Activated gamma-delta T cell (primary cell): ENCODE measurements at places on chromosomes 16 and 17.

DNA sequence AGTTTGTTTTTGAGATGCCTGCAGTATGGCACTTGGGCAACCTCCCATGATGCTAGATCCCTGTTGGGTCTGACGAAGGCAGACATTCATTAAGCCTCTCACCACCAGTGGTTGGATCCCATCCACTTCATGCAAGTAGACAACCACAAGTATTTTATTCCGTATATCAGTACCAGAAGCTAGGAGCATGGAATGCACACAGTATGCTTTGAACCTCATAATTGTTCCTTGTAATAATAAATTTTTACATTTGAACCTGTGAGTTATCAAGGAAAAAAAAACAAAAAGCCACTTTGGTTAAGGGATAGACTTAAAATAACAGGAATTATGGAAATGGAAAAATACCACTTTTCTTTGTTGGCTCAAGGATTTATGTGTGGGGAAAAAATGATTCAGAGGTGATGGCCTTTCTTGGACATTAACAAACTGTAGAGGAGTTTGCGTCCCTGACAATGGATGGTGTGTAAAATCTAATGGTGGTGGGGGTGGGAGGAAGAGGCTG lies 107.1 kb upstream of the KCNJ16 start:
- no peak for DNase-seq

GRCh38 chr16:49835161-49835777 lies 20.6 kb downstream of the ZNF423 start:
- DNase-seq = no peak

- DNase-seq = no peak
Measured at GRCh38 chr16:27237219-27238015, 31.2 kb downstream of the NSMCE1 start.

DNA sequence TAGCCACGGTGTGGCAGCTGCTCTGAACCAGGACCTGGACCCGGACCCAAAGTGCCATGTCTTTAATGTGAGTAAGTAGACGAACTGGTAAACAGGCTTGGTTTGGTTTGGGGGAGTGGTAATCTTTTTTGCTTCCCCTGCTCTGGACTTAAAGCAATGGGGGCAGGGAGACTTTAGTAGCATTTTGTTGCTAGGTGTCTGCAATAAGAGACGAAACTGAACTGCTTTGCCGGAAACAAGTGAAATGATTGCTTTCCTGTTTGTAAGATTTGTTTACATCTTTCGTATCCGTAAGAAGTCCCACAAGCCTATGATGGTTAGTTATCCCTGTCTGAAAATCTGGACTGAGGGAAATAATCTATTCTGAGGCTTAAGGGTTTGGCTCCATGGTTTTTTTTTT lies 21.5 kb downstream of the PRCD start:
- DNase-seq = no peak

DNA sequence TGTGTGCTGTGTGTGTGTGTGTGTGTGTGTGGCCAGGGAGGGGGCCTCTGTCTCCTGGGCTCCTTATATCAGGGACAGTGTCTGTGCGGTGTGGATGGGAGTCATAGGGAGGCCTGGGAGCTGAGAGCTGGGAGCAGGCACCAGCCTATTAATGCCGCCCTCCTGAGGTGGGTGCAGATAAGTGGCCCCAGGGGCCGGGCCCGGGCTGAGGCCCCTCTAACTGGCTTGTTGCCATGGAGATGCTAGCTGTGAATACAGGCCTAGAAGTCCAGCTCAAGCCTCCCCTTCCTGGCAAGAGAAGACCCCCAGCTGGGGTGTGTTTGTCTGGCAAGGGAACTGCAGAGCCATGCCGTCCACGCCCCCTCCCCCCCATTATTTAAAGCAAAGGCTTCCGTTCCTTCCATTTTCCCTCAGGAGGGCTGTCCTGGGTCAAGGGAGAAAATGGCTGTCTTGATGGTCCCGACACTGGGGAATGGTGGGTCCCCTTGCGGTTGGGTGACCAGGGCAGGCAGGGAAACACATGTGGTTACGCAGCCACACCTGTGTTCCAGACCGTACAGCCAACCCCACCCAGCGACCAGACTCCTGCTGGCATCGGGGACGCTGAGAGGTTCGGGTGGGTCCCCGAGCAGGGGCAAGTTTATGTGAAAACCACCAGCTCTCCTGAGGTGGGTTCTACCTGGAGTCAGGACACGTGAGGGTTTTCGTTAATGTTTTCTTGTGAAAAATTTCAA lies 141.1 kb downstream of the MRM1 start:
- DNase-seq = no peak

GRCh38 chr16:88864521-88864920 lies 1.9 kb downstream of the PABPN1L start:
- DNase-seq = no peak

DNA sequence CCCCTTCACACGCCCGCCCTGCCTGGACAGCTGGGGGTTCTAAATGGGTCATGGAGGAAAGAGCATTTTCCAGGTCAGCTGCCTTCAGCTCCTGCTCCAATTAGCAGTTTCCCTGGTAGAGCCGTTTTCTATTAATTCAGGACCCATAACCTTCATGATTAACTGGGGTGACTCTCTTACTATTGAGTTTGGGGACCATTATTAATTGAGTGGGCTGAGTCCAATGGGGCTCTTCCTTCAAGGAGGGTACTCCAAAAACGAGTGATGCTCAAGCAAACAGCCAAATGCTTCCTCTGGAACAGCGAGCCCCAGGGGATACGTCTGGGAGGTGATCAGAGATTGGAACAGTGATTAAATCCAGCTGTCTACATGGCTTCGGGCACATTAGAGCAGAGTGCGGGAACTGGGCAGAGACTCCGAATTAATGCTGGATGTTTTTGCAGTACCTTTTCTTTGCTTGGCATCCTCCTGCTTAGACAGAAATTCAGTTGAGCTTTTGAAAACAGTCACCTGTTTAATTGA lies 68.1 kb upstream of the CACNG3 start:
- DNase-seq = no peak

DNA sequence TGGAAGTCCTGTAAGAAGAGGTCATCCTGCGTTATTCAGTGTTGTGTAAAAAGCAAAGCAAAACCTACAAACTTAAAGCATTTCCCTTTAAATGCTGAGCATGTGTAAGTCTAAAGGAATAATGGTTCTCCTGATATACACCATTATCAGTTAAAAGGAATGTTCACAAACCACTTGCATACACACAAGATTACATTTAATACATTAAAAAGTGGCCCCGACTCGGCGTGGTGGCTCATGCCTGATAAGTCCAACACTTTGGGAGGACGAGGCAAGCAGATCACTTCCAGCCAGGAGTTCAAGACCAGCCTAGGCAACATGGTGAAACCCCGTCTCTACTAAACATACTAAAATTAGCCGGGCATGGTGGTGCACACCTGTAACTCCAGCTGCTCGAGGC lies 30.5 kb downstream of the CPPED1 start:
- DNase-seq = no peak

DNA sequence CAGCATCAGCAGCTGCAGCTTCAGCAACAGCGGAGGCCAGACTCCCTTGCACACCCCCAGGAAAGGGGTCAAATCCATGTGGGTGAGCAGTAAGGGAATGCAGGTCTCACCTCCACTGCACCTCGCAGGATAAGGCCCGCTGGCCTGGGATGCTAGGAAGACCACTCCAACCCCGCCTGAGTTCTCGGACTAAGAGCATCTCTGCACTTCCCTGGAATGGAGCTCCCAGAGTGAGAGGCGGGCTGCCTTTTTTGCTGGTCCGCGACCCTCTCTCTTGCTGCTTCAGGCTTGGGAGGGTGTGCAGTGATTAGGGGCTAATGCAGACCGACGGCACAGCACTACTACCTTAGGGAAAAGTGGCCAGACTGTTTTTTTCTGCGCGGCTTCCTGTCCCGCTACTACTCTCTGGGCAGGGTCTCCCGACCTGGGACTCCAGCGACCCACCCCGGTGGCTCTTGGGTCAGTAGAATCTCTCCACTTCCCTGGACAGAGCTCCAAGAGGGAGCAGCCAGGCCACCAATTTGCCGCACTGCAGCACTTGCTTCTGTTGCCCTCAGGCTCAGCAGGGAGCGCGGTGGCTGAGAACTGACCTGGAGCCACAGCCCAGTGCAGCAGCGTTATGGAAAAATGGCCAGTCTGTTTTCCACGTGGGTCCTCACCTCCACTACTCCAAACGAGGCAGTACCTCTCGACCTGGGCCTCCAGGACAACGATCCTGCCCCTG lies 480.4 kb downstream of the CDH8 start:
- no peak for DNase-seq

- no peak for DNase-seq
Measured at GRCh38 chr16:4113358-4114256, 2.6 kb downstream of the ADCY9 start.

- DNase-seq = no peak
Measured at GRCh38 chr17:59870482-59870881, 22.3 kb downstream of the TUBD1 start.

DNA sequence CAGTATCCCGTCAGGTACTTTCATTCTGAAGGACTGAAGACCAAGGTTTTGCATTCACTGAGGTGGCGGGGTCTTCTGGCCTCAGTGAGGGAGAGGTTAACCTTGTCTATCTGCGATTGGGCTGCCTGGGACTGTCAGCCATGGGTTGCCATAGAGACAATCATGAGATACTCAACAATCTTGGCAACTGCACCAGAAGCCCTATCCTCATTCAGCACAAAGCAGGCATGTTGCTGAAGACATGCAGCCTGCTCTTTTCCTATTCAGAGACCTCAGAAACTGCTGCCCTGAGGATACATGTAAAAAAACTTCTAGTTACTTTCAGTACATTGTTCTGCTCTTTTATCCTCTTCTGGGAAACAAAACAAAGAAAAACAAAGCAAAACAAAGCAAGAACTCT lies 146.3 kb upstream of the PIRT start:
- no peak for DNase-seq

GRCh38 chr17:8830141-8830540 lies 31.0 kb upstream of the MFSD6L start:
- DNase-seq = no peak

DNA sequence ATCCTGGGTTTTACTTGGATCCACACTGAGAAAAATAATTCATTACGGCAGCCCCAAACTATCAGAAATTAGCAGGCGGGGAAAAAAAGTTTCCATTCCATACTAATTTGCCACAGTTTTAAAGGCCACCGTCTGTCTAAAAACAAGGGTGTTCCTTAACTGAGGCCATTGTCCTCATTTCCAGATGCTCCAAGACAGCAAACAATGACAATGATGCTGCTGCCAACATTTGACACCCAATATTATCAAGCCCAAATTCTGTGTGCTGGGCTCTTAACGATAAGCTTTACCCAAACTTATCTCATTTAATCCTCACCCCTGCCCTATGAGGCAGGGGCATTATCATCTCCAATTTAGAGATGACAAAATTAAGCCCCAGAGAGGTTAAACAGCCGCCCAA lies 26.3 kb downstream of the CUEDC1 start:
- DNase-seq = no peak

DNA sequence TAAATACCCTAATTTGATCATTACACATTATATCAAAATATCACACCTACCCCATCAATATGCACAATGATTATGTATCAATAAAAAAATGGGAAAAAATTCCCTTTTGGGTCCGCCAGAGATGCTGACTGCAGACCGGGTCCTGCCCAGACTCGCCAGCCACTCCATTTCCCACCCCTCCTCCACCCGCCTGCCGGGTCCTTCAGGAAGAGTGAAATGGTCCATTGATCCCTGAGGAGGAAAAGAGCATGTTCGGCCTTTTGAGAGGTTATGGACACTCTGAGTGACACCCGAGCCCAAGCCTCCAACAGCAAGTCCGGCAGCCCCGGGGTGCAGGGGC lies 123.9 kb upstream of the ZFHX3 start:
- no peak for DNase-seq

- DNase-seq = no peak
Measured at GRCh38 chr16:71460236-71460635, 1.8 kb downstream of the ZNF23 start.

DNA sequence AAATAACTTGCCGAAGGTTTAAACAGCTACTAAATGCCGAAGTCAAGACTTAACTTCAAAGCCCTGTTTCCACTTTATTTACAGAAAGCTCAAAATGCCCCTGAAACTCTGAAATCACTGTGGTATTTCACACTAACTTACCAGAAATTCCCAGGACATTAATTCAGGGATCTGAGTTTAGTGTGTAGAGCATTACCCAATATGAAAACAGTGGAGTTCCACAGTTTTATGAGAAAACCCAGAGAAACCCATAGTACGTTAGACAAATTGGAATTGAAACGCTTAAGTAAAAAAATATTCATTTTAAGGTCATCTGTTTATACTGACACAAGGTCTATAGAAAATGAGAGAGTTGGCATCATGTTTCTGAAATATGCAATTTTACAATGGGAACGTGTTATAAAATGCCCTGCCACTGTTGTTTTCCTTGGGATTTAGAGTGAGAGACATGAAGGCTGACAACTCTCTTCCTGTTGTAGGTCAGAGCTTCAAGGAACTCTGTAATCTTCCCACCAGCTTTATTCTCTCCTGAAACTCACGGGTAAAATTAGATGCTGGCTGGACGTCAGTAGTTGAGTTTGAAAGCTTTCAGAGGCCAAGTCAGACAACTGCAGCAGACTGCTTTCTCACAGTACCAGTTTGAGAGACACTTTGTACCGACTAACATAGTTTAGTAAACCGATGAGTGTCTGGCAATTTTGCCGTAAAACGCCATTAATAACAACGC lies 139.4 kb upstream of the TBX2 start:
- no peak for DNase-seq

- no peak for DNase-seq
Measured at GRCh38 chr17:78651554-78651953, 74.4 kb upstream of the DNAH17 start.

DNA sequence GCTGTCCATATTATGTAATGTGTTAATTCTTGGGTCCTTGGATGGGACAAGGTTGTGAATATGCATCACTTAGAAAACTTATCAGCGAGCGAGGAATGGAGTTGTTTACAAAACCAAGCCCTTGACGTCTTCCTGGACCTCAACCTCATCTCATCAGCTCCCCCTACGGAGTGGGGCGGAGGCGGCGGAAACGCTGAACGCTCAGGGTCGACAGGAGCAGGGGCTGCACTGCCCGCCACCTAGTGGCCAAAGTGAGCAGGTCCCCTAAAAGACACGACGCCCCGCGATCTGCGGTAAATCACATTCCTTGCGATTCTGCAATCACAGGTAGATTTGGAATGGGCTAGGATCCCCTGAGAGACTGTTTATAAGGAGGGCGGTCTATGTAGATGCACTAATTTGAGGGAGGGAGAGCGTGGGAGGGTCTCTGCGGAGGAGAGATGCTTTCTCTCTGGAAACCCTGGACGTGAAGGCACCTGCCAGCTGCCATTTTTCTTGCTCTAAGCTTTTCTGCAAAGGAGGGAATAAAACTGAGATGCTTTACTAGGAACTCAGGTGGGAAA lies 5.4 kb upstream of the ICAM2 start:
- DNase-seq = peak; percentile 86

GRCh38 chr16:29126057-29126494 lies 141.2 kb downstream of the LAT start:
- DNase-seq = no peak

GRCh38 chr17:64269687-64270649 lies 6.9 kb upstream of the TEX2 start:
- DNase-seq = no peak

GRCh38 chr16:87847785-87848675 lies 21.3 kb downstream of the SLC7A5 start:
- no peak for DNase-seq

GRCh38 chr17:5281814-5282641 lies at the start of gene RABEP1:
TSS of gene RABEP1 (plus strand) at chr17:5282284. CDS start at chr17:5282487, 203 bp downstream.
- peak; percentile 88 for DNase-seq
